ENCODE measurements at places on chromosomes 1 and 21.

DNA sequence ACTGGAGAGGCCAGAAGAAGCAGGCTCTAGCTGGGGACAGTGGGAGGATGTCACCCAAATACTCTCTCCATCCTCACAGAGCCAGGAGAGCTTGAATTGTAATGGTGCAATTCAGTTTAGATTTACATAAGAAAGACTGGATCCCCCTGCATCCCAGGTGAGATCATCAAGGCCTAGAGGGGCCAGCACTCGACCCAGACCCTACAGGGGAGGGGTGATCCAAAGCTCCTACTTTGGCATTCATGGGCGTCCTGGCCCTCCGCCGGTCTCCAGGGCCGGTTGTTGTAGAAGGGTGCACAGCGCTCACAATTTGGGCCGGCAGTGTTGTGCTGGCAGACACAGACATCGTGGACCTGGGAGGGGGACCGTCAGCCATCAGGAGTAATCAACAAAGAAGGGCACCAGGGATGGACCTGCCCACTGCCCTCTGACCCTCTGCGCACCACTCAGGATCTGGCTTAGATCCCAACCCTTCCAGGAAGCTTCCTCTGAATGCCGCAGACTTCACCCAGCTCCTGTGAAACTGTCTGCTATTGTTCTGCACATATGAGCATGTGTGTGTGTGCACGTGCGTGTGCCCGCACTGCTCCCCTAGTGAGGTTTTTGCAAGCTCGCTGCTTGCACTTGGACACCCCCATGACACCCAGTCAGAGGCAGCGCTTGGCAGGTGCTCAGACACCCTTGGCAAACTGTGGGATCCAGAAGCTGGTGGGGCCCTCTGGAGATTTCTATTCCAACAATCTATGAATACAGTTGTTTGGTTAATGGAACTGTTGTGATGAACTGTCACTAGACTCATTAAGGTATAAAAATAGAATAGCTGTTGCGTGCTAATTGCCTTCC, 21.6 kb downstream of the LAMB3 start:
- DNase-seq = no peak

GRCh38 chr1:86477256-86477655, 8.5 kb downstream of the CLCA1 start:
- DNase-seq = no peak

- no peak for DNase-seq
These were observed 121.1 kb upstream of the DEPDC1 start for GRCh38 chr1:68617942-68618341.

GRCh38 chr1:111615870-111616715, 3.5 kb upstream of the RAP1A start:
- no peak for DNase-seq

GRCh38 chr21:42703136-42703908, 49.9 kb downstream of the PDE9A start:
- no peak for DNase-seq

DNA sequence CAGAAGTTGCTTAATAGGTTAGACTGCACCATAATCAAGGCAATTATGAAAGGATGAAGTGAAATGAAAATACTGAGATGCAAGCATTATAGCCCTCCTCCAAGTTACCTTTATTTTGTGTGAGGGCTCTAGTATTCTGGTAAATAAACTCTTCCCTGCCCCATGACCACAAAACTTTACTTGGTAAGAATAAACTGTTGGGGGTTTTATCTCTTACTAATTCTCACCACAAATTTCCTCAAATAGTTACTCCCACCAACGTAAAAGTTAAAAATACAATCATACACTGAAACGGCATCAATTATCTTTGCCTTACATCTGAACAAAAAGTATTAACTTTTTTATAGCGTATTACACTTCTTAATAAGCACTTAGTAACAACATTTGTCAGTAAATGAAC, 29.5 kb downstream of the C21orf91 start:
- DNase-seq = no peak

DNA sequence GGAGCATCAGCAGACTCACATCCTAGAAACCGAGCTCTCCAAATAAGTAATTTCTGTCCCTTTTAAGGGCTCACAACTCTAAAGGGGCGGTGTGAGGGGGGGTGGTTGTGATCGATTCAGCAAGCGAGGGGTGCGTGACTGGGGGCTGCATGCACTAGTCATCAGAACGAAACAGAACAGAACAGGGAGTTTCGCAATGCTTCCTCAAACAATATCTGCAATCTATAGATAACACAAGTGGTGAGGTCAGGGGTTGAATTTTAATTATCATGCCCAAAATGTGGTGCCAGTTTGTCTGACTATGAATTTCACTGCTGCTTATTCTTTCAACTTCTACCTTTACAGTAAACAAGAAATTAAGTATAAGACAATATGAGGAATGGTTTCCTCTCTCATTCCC, 1003.0 kb upstream of the NCAM2 start:
- DNase-seq = no peak

DNA sequence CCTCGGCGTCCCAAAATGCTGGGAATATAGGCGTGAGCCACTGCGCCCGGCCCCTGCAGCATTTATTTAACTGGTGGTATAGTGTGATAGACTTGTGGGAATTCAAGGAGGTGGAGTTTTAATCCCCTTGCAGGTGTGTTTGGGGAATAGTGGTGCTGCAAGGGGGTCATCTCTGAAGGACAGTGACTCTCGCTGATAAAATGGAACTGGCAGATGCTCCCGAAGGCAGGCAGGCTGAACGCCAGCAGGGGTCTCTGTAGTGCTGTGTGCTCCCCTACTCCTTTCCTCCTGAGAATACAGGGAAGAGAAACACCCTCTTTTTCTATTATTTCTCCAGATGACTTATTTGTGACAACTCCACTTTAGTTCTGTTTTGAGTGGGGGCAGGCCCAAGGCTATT, 4.0 kb downstream of the OSCP1 start:
- no peak for DNase-seq

DNA sequence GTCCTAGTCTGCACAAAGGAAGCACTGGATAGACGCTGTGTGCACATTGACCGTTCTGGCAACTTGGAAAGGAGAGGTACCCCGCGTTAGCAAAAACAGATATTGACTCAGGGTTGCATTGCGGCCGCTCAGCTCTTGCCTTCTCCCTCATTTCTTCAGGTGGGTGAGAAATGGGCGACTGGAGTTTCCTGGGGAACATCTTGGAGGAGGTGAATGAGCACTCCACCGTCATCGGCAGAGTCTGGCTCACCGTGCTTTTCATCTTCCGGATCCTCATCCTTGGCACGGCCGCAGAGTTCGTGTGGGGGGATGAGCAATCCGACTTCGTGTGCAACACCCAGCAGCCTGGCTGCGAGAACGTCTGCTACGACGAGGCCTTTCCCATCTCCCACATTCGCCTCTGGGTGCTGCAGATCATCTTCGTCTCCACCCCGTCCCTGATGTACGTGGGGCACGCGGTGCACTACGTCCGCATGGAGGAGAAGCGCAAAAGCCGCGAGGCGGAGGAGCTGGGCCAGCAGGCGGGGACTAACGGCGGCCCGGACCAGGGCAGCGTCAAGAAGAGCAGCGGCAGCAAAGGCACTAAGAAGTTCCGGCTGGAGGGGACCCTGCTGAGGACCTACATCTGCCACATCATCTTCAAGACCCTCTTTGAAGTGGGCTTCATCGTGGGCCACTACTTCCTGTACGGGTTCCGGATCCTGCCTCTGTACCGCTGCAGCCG, 5.4 kb downstream of the GJA8 start:
- no peak for DNase-seq

DNA sequence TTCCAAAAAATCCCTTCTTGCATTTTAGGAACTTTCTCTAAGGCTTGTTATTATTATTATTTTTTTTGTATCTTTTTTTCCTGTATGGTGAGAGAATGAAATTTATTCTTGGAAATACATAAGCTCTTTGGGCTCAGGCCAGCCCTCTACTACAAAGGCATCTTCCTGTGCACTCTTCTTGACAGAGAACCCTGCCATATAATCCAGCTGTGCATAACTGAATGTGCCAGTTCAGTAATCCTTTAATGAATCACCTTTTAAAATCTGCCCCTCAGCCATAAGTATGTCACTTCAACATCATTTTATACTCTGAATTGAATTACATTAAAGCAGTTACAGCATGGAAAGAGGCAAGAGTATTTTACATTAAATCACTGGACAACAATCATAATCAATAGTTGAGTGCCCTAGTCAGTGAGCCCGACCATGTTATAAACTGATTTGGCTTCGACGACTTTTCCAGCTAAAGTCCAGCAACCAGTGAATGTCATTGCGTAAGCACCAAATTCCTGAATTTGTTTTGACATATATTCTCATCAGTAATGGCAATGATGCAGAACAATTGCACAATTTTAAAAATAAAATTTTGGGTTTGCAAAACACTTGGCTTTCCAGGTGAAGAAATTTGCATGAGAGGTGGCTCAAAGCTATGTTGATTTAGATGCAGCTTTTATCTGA, 59.2 kb upstream of the KCNK2 start:
- no peak for DNase-seq

DNA sequence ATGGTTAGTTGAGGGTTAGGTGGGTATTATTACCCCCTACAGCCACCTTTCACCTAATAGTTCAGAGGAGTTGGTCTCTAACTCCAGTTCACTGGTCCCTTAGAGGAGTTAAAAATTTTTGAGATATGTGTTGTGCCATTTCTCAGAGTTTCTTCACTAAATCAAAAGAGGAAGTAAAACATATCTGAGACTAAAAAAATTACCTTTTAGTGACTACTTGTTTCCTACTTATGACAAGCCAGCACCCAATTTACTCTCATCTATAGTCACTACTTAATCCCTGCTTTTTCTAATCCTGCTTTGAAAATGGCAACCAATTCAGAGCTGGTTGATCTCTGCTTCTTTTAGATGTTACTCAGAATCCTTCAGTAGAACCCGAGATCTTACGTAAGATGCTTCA, 1316.8 kb upstream of the B3GALT2 start:
- DNase-seq = no peak

- DNase-seq = no peak
These were observed 67.3 kb downstream of the SLC35F3 start for GRCh38 chr1:233971753-233972152.

DNA sequence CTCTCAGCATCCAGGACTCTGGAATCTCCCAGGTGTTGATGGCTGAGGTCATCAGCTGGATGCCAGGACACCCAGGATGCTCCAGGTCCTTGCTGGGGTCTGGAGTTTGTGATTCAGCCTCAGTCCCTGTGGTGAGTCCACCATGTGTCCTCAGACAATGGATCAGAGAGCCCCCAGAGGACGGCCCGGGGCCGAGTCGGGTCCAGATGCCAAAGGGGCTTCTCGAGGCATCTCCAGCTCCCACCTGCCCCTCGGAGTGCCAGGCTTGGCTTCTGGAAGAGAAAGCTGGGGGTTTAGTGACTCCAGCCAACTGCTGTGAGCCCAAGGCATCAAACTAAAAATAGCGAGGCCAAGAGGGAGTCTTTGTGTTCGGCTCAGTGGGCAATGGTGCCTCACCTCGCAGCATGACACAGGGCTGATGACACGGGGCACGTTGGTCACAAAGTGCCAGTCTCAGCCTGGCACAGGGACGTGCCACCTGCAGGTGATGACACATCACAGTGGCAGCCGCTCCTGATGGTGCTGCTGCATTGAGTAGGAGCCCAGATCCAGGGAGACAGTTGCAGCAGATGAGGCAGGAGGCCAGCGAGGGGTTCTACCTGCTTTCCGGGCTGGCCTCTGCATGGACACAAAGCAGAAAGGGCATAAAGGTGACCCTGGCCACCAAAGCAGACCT, 10.6 kb downstream of the PDE9A start:
- DNase-seq = no peak
